Subcutaneous preadipocyte (primary cell): ENCODE measurements at places on chromosomes 13 and 19. TPM values are rescaled to one million over a fixed set of nuclear protein-coding genes. Genes with fewer than 3 reads are reported as not detected.

The GJA3 gene
- total RNA-seq: 1.1 and 2.2 TPM in 2 replicates

The ATP7B gene
- 2.2 TPM in 2 replicates for total RNA-seq

The FXYD1 gene
- 1.5 TPM in 1 of 2 replicates, not detected in the other for total RNA-seq

The SPART gene
- total RNA-seq: 57.3 and 74.7 TPM in 2 replicates

The GPC6 gene
- 26.2 and 29.8 TPM in 2 replicates for total RNA-seq

The SIGLEC10 gene
- not detected in 2 replicates for total RNA-seq

The NUCB1 gene
- total RNA-seq: 134 and 211 TPM in 2 replicates

The CCDC70 gene
- not detected in 2 replicates for total RNA-seq

The KIR3DL1 gene
- total RNA-seq: not detected in 2 replicates

The GSX1 gene
- not detected in 2 replicates for total RNA-seq

The AMER2 gene
- not detected in 2 replicates for total RNA-seq

The ATP12A gene
- total RNA-seq: not detected in 2 replicates

The CKAP2 gene
- total RNA-seq: 31.2 and 36.8 TPM in 2 replicates

The PRTN3 gene
- not detected in 2 replicates for total RNA-seq

The PRODH2 gene
- not detected in 2 replicates for total RNA-seq

The CBLC gene
- not detected in 2 replicates for total RNA-seq

The DHDH gene
- not detected in 2 replicates for total RNA-seq

The CCDC8 gene
- 15.4 and 20.9 TPM in 2 replicates for total RNA-seq

The PLPPR3 gene
- not detected in 2 replicates for total RNA-seq

The ENOX1 gene
- total RNA-seq: 9.6 and 12.9 TPM in 2 replicates

The ZNF430 gene
- total RNA-seq: 15.4 and 17.8 TPM in 2 replicates

The AP3D1 gene
- total RNA-seq: 123 and 169 TPM in 2 replicates
